Stimulated activated CD4-positive, alpha-beta T cell treated with anti-CD3 and anti-CD28 coated beads, Interleukin-4, amount 100 ng/mL, for 48 hours (primary cell): ENCODE measurements at places on chromosomes 6 and 20.

DNA sequence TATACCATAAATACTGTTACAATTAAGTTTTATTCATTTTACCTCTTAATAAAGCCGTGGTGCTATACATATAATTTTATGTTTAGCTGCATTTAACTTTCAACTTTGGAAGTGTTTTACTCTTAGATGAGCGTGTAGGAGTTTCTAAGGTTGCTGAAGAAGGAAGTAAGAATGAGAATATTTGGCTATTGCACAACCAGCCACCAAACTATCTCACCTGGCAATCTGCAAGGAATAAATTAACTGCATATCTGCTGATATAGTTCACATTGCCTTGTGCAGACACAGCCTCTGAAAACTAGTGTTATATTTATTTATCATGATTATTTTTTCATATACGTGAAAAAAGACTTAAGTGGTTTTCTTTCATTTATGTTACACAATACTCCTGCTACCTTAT is 230.4 kb downstream of the PLCB1 start:
- no peak for DNase-seq

- DNase-seq: no peak
Measured at GRCh38 chr6:84392261-84392660, 164.8 kb upstream of the CEP162 start.

DNA sequence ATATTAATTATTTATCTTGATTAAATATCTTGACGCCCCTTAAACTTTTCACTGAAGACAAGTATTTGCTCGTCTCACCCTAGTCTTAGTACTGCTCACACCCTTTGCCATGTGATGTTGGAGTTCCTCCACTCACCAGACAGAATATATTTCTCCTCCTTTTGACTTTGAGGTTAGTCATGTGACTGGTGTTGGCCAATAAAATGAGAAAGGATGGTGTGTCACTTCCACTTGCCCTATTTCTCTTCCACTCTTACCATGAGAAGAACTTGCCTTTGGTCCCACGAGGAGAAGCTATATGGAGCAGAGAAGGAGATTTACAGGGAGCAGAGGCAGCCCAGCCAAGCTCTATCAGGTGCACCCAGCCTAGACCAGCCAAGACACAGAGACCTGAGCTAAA is 64.9 kb upstream of the TAB2 start:
- no peak for DNase-seq

DNA sequence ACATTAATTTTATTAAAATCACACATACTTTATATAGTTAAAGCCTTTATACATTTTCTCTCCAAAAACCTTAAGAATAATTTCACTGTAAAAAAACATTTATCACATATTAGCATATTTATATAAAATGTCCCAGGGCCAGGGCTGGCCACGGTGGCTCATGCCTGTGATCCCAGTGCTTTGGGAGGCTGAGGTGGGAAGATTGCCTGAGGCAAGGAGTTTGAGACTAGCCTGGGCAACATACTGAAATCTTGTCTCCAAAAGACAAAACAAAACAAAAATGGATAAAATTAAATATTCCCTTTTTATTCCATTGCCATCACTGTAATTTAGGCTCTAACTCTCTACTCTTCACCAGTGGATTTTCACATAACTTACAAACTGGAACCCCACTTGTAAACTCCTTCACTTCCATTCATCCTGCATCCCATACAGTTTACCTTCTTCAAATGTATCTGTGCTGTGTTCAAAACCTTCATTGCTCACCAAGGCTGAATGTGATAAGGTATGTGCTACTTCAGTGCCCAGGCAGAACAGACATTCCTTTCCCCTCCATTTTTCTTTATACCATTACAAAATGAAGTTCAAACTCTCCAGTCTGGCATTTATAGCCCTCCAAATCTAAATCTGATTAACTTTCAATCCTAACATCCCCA is 42.9 kb upstream of the PIM1 start:
- DNase-seq: no peak

DNA sequence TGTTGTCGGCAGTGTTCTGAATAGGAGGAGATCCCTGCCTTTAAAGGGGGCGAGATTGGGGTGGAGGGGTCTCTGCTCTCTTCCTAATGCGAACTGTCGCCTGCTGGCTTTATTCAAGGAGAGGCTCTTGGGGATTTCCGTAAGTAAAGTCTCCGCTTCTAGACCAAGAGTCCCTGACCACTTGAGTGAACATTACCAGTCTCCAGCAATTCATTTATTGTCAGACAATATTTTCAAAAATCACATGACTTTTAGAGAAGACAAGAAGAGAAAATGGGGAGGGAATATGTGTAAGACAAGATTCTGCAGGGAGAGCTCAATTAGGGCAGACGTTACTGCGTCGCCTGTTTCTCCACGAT is 21.2 kb downstream of the POM121L2 start:
- no peak for DNase-seq

DNA sequence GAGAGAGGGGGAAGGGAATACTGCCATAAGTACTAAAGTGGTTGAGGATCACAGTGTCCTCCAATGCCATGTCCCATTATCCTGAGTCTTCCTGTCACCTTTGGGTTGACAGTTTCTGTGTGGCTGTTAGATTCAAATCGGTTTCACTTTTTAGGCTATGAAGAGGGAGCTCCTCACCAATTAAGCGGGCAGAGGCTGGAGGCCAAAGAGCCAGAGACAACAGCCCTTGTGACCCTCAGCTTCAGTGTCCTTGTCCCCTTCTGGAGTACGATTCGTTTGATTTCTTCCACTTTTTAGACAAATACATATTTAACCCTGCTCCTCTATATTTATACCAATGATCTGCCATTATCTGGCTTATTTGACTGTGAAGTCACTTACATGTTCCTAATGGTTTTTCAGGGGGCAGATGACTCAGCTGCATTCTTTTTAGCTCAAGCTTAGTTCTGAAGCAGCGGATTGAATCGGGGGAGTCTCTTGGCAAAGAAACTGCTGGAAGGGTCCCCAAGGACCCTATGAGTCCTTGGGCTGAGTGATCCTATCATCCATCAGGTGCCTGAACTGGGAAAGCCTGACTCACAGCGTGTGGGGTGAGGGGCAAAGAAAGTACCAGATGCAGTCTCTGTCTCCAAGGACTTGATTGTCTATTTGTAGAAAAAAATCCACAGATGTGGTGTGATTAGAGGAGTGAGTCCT is 18.2 kb downstream of the FERMT1 start:
- no peak for DNase-seq
